ENCODE measurements at places on chromosomes 5 and 9.

DNA sequence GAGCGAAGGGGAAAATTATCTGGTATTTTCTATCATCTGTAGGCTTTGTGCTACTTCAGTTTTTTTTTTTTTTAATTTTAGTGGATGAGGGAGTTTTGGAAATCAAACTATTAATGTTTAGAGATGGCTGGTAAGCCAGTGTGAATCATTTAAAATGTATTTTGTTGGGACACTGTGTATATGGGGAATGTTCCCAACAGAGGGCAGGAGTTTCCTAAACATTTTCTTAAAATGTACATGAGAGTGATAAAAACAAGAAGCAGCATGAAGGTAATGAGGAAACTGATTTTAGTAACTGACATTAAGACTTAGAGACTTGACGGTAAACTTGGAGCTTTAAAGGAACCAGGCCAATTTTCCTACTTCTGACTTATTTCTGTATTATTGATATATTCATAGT is 68.2 kb upstream of the ITGA2 start:
- no peak for DNase-seq
- H3K27ac ChIP-seq: no peak overlapping the region
- H3K27me3 ChIP-seq: peaks cover 4% of the 10 kb centered on the region
- no peaks in the 10 kb centered on the region for H3K4me1 ChIP-seq

GRCh38 chr9:111474385-111474784 is 9.8 kb downstream of the ECPAS start:
- no peaks in the 10 kb centered on the region for H3K27me3 ChIP-seq
- no peak overlapping the region for H3K4me3 ChIP-seq
- DNase-seq: no peak
- H3K27ac ChIP-seq: no peak overlapping the region
- peaks cover 9% of the 10 kb centered on the region for H3K4me1 ChIP-seq

- H3K4me1 ChIP-seq: peaks cover 32% of the 10 kb centered on the region
- no peak overlapping the region for H3K27ac ChIP-seq
- peaks cover 4% of the 10 kb centered on the region for H3K27me3 ChIP-seq
- H3K4me3 ChIP-seq: no peak overlapping the region
Observed at GRCh38 chr5:168879331-168879730, 300.2 kb upstream of the PANK3 start.

DNA sequence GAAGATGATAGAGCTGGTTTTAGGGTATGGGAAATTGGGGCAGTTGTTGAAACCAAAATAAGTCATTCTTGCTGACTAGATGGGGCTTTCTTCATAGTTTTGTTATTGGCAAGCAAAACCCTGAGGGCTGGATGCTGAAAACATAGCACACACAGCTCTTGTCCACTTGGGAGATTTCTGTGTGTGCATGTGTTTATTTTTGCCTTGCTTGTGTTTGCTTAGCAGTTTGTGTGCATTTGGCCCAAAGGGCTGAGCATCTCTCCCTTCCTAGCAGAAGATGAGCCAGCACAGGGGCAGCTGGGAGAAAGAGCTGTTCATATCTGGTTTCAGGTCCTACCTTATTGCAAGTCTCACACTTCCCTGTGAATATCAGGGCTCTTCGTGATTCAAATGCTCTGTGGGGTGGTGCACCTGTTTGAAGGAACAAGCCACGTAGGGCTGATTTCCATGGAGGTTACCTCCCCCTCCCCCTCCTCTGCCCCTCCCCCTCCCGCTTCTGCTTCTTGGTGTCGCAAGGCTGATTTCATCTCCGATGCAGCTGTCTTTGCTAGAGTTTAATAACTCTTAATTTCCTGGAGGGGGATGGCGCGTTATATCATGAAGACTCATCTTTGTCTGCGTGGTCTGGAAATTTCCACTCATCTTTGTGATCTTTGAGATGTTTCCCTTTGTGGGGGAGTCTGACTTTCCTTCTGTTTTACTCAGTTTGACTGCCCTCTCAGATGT is 296.5 kb downstream of the ARHGAP26 start:
- no peaks in the 10 kb centered on the region for H3K4me1 ChIP-seq
- H3K27me3 ChIP-seq: no peaks in the 10 kb centered on the region
- H3K27ac ChIP-seq: no peak overlapping the region

DNA sequence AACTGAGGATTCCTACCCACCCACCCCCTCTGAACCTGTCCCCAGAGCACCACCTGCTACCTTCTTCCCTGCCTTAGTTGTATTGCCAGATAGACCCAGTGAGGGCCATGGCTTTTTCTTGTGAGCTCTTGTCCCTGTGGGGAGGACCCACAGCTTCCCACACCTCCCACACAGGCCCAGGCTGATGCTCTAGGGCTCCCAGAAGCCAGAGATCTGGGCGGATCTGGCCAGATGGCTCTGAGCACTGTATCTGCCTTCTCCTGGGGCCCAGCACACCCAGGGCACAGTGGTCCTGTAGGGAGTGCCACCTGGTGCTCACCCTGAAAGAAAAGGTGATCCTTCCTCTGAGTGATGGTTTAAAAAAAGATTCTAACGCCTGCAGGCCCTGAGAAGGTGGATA is 131.7 kb downstream of the DAB2IP start:
- no peak overlapping the region for H3K4me3 ChIP-seq
- peaks cover 2% of the 10 kb centered on the region for H3K4me1 ChIP-seq
- H3K27ac ChIP-seq: no peak overlapping the region
- no peaks in the 10 kb centered on the region for H3K27me3 ChIP-seq
- DNase-seq: no peak

DNA sequence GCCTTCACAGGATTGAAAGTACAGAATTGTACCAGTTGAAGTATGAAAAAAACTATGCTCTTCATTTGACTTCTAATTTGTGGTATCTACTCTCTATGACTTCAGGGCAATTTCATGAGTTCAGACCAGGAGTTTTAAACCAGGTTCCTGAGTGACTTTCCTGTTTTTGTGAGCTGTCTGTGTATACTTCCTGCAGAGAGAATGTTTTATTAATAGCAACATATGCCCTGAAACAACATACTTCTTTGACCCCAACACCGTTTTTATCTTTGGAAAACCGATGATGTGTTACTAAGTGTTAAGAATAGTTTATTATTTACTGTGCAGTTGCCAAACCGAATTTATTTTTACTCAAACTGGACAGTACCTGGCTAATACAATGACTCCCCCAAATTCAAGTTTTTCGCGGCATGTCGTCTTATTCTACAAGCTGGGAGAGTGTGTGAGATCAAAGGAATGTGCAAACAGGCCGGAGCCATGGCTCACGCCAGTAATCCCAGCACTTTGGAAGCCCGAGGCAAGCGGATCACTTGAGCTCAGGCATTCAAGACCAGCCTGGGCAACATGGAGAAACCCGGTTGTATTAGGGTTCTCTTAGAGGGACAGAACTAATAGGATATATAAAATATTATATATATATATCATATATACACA is 58.7 kb upstream of the ERBIN start:
- no peaks in the 10 kb centered on the region for H3K36me3 ChIP-seq
- no peak for DNase-seq
- no peak overlapping the region for H3K4me3 ChIP-seq

GRCh38 chr5:153135411-153135810 is 355.1 kb upstream of the GRIA1 start:
- no peak overlapping the region for H3K27ac ChIP-seq
- no peak for DNase-seq
- no peak overlapping the region for H3K4me3 ChIP-seq
- no peaks in the 10 kb centered on the region for H3K36me3 ChIP-seq

DNA sequence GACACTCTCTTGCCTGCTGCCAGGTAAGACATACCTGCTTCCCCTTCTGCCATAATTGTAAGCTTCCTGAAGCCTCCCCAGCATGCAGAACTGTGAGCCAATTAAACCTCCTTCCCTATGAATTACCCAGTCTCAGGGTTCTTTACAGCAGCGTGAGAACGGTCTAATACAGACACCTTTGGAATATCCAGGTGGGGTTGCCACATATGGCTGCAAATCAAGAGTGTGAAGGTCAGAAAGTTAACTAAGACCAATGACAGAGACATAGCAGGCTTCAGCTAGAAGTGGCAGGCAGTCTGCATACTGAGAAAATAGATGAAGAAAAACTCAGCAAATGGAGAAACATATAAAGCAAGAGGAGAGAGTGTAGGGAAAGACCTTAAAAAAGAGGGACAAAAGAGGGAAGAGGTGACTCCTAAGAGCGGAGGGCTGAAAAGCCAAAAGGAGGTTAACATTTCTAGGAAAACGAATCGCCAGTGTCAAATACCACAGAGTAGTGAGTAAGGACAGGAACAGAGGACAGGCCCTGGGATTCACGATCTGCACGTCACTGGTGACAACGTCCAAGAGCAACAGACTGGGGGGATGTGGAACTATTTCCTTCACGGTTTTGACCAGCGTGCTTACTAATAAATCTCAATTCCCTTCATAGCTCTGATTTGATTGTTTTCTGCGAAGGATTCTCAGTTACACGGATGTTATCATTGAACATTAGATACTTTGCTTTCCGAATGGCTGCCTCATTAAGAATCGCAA is 1.7 kb upstream of the ACO1 start:
- no peaks in the 10 kb centered on the region for H3K36me3 ChIP-seq
- peaks cover 4% of the 10 kb centered on the region for H3K4me1 ChIP-seq

GRCh38 chr5:139124774-139125520 is 73.2 kb downstream of the SIL1 start:
- H3K36me3 ChIP-seq: no peaks in the 10 kb centered on the region
- H3K4me3 ChIP-seq: no peak overlapping the region
- DNase-seq: no peak
- no peak overlapping the region for H3K27ac ChIP-seq

- H3K27ac ChIP-seq: no peak overlapping the region
- H3K4me3 ChIP-seq: no peak overlapping the region
- H3K4me1 ChIP-seq: peaks cover 3% of the 10 kb centered on the region
- H3K36me3 ChIP-seq: no peaks in the 10 kb centered on the region
- H3K27me3 ChIP-seq: peaks cover 28% of the 10 kb centered on the region
Observed at GRCh38 chr9:73081979-73082657, 69.5 kb upstream of the ANXA1 start.

DNA sequence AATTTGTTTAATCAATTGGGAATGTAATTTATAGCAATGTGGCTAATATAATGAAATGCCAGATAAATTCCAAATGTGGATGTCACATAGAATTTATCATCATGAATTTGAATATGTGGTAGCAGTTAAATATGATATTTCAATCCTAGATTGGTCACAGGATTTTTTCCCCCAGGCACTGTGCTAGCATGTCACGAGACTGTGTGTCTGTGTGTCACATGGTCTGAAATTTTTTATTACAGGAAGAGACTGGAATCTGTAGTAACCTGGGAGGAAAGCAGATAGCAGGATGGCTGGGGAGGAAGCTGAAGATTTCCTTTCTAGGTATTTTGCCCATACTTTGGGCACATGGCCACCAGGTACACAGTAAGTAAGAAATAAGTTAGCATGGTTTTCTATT is 35.4 kb upstream of the MSH3 start:
- no peaks in the 10 kb centered on the region for H3K4me1 ChIP-seq
- H3K36me3 ChIP-seq: peaks cover 3% of the 10 kb centered on the region
- no peak overlapping the region for H3K27ac ChIP-seq
- H3K4me3 ChIP-seq: no peak overlapping the region
- H3K27me3 ChIP-seq: no peaks in the 10 kb centered on the region

GRCh38 chr9:8025551-8025950 is 226.0 kb upstream of the DMAC1 start:
- no peak for DNase-seq
- H3K27ac ChIP-seq: no peak overlapping the region
- H3K4me3 ChIP-seq: no peak overlapping the region
- H3K4me1 ChIP-seq: peaks cover 2% of the 10 kb centered on the region

DNA sequence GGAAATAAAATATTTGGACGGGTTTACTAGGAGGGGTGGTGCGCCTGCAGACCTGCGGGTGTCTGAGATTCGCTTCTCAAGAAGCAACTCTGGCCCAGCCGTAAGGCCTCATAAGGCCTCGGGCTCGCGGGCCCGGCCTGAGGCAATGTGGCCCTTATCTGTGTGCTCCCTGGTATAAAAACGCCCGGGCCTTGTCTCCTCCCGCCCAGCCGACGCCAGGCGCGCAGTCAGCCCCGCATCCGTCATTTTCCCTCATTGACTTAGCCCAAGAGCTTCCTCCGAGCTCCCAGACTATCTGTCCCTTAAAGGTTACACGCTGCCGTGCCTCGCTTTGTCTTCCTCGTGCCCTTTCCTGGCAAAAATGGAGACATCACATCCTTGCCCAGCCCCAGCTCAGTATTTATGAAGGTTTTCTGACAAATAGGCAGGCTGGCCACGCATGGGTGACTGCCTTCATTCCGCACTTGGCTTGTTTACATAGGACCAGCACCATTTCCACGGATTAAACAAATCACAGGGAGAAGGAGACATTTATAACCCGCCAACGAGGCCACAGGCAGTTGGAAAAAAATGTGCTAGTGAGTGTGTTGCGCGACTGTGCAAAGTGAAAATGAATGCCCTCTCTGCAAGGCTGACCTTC is 74.5 kb upstream of the TBCA start:
- DNase-seq: no peak
- H3K27me3 ChIP-seq: peaks cover 73% of the 10 kb centered on the region
- no peaks in the 10 kb centered on the region for H3K36me3 ChIP-seq
- peak overlapping the region; percentile 57 for H3K27ac ChIP-seq
- H3K4me1 ChIP-seq: peaks cover 14% of the 10 kb centered on the region
- H3K4me3 ChIP-seq: peak overlapping the region; percentile 81

GRCh38 chr9:18638371-18639249 is 164.7 kb downstream of the ADAMTSL1 start:
- H3K36me3 ChIP-seq: peaks cover 2% of the 10 kb centered on the region
- no peaks in the 10 kb centered on the region for H3K27me3 ChIP-seq
- DNase-seq: no peak

DNA sequence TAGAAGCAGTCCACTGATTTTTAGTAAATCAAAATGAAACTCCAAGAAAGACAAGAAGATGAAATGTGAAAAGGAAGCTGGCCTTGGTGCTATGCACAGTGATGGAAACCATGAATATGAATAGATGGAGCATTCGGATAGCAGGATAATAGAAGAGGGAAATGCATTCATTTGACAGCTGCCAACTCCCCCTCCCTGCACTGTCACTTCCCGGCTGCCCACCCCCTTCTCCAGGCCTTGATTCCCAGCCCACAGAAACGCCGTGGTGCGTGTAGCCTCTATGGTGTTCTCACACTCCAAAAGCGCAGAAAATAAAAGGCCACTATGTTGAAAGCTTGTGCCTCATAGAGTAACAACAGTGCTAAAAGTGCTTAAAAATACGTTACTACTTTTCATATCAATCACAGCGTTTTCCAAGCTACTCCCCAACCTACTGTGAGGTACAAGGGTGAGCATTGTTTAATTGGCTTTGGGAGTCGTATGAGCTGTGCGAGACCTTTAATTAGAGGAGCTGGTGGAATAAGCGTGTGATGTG is 26.1 kb upstream of the IFNK start:
- H3K4me1 ChIP-seq: peaks cover 1% of the 10 kb centered on the region
- H3K27ac ChIP-seq: no peak overlapping the region
- H3K4me3 ChIP-seq: no peak overlapping the region
- H3K27me3 ChIP-seq: no peaks in the 10 kb centered on the region
- H3K36me3 ChIP-seq: peaks cover 9% of the 10 kb centered on the region
- DNase-seq: no peak

GRCh38 chr5:8907168-8907868 is 638.6 kb downstream of the SEMA5A start:
- H3K27me3 ChIP-seq: peaks cover 7% of the 10 kb centered on the region
- DNase-seq: no peak

- no peak overlapping the region for H3K27ac ChIP-seq
- no peaks in the 10 kb centered on the region for H3K4me1 ChIP-seq
- H3K27me3 ChIP-seq: peaks cover 9% of the 10 kb centered on the region
- DNase-seq: no peak
Observed at GRCh38 chr5:115306011-115306536, 9.6 kb upstream of the CCDC112 start.
